ENCODE measurements at places on chromosomes 2 and 18.
A peak's percentile ranks its signal among the peaks of the same experiment; 100 is the strongest.

DNA sequence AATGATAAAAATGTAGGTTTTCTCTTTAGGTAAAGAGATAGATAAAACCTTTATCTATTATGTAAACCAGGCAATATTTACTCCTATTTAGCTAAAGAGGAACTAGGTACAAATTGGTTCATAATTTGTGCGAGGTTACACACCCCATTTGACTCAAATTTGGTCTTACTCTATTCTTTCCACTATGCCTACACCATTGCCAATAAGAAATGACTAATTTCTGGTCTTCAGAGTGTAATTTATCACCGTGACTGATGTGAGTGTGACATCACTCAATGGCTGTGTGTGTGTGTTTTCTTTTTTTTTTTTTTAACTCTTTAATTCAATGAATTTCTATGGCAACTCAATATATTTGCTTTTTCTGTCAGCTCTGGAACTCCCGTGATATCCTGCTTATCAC, 955.8 kb downstream of the TDRD15 start:
- no peak for ATAC-seq

GRCh38 chr2:182509-183122, 81.2 kb downstream of the SH3YL1 start:
- no peak for ATAC-seq

DNA sequence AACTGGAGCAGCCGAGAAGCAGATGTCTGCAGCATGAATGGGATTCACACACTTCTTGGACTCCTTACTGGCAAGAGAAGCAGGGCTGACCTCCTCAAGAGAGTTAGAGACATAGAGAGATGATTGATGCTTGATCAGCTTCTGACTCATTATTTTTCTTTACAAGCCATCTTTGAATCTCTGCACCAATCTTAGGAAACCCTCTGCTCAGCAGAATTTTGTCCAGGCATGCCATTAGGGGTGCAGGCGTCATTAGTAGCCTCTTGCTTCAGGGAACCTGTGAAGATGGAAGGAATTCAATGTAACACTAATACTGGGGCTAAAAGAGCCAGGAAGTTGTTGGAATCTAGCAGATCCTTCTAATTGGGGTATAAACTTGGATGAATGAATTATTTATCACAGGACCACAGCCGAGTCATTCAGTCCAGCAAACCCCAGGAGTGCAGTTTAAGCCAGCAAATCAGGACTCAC, 151.8 kb downstream of the MGAT5 start:
- no peak for ATAC-seq

GRCh38 chr2:195810340-195811098, 153.5 kb downstream of the SLC39A10 start:
- no peak for ATAC-seq

DNA sequence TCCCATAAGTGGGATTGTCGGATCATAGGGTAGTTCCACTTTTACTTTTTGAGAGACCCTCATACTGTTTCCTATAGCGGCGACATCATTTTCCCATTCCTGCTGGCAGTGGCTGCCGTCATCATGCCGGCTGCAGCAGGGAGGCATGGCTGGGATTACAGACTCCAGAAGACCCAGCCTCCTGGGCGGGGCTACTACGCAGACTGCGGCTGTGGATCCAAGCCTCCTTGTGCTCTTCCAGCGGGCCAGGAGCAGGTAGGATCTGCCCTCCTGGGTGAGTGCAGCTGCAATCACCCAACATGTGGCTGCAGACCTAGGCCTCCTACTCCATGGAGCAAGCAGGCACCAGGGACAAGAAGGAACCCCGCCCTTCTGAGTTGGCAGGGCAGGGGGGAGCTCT, 359.2 kb downstream of the GALR1 start:
- no peak for ATAC-seq

- no peak for ATAC-seq
Measured at GRCh38 chr2:168062054-168062453, 185.3 kb downstream of the STK39 start.

DNA sequence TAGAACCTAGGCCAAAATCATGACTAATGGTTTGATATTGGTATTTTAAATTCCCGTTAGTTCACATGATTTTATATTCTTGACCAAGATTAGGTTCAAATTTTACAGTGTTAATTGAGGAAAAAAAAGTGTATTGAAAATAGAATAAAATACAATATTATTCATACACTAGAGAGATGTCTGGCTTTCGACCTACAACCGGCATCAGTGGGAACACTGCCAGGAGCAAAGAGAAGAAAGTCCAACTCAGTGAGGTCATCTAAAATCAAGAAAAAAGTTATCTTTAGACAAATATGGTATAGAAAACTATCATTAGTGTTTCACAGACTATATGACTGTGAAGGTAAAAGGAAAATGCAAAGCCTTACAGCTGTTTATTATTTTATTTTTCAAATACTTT, 81.5 kb downstream of the PIGN start:
- no peak for ATAC-seq

- peak; percentile 79 for ATAC-seq
Measured at GRCh38 chr2:42124011-42124785, 45.0 kb upstream of the EML4 start.

DNA sequence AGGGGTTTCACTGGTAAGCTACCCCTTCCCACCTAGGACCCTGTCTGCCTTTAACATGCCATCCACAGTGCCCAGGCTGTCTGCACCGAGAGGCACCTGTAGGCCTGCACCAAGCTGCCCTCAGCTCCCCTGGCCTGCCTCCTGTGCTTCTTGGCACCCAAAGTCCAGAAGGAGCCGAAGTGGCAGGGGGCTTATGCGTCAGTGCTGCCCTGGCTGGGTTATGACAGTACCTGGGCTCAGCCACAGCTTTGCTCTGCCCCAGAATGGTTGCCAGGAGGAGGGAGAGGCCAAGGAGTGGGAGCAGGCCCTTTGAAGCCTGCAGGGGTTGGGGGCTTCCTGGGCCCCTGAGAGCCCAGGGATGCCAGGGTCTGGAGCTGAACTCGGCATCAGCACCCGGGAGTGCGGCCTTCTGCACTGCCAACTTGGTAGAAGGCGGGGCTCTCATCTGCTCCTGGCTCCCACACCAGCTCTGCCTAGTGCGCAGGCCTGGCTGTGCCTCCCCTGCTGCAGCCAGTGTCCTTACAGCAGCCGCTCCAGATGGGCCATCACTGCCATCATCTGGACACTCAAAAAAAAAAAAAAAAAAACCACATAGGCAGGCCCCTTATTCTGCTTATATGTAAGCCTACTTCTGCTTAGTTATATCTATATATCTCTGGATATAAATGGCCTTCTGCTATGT, 155.4 kb downstream of the THSD7B start:
- ATAC-seq: no peak

GRCh38 chr18:2654169-2654927, 1.2 kb upstream of the SMCHD1 start:
- no peak for ATAC-seq

GRCh38 chr18:77147418-77147852, 14.9 kb upstream of the MBP start:
- peak; percentile 84 for ATAC-seq

- no peak for ATAC-seq
Measured at GRCh38 chr18:56245866-56246580, 392.4 kb downstream of the TXNL1 start.

- ATAC-seq: peak; percentile 79
Measured at GRCh38 chr2:73085691-73086090, 14.2 kb upstream of the SFXN5 start.

- no peak for ATAC-seq
Measured at GRCh38 chr2:86832334-86833096, 29.2 kb downstream of the CD8B start.

GRCh38 chr2:59066787-59067399, 825.8 kb upstream of the FANCL start:
- no peak for ATAC-seq

DNA sequence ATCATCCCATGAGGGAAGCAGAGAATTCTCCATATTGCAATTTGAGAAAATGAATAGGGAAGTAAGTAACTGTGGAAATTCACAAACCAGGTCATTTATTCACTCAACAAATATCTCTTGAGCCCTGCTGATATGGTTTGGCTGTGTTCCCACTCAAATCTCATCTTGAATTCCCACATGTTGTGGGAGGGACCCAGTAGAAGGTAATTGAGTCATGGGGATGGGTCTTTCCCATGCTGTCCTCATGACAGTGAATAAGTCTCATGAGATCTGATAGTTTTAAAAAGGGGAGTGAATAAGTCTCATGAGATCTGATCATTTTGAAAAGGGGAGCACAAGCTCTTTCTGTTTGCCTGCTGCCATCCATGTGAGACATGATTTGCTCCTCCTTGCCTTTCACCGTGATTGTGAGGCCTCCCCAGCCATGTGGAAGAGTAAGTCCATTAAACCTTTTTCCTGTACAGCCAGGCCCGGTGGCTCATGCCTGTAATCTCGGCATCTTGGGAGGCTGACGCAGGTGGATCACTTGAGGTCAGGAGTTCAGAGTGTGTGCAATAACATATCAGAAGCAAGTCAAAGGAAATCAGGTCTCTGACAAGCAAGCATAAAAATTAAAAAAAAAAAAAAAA, 193.2 kb downstream of the NDUFA10 start:
- ATAC-seq: no peak

DNA sequence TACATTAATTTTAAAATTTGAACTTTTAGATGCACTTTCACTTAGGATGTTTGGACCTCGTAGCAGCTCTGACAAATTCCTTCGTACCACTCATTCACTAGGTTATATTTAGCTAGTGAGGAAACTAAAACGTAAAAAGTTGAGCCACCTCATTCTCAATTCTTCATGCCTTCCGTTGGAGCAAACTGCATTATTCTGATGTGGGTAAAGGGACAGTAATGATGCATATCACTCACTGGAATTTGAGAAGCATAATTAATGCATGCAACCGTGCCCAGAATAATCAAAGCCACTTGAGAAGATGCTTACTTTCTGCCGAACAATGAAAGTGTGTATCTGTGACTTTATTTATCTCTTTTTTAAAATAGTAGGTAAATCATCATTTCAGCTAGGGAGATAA, 2.2 kb downstream of the CNOT9 start:
- no peak for ATAC-seq

GRCh38 chr2:67955748-67956603, 106.8 kb downstream of the C1D start:
- no peak for ATAC-seq

GRCh38 chr2:100650151-100650550, 87.4 kb downstream of the PDCL3 start:
- no peak for ATAC-seq

DNA sequence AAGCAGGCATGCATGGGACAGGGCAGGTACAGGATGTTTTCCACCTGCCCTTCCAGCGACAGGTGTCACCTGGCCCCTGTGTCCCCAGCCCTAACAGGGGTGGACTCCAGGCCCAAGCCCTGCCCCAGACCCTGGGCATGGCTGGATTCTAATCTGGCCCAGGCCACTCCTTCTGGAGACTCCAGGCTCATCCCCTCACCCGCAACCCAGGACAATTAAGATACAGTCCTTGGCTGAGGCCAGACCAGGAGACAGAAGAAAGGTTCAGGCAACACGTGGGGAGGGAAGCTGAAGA, 9.5 kb downstream of the BIN1 start:
- no peak for ATAC-seq

- no peak for ATAC-seq
Measured at GRCh38 chr2:158894078-158894477, 74.4 kb upstream of the TANC1 start.

DNA sequence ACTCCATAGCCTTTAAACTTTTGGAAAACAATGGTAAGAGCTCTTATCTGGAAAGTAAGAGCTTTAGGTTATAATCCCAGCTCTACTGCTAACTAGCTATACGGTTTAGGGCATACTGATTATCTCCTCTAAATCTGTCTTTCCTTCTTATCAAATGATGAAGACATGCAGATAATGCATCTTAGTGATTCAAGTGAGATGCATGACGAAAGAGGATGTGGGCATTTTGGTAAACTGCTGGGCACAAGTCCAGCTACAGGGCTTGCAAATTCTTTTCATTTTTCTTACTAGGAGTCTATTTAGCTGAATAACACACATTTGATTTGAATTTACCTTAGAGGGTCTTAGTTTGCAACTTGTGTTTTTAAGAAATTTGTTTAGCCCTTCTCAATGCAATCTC, 1604.8 kb upstream of the ZEB2 start:
- ATAC-seq: no peak

DNA sequence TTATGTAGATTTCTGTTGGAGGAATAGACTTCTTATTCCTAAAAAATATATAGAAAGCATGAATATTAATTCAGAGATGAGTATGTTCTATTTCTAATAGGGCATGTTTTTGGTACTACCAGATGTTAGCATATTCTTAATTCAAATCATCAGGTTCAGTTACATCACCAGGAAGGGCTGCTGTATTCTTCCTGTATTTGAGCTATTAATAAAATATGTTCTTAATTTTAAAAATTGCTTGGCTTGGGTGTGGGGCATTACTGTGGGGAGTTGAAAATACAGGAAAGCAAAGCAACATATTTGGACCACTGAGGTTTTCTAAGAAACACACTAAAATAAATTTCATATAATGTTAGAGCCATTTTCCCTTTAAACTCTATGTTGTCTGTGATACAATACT, 343.0 kb downstream of the EPHA4 start:
- no peak for ATAC-seq

GRCh38 chr18:24160086-24160485, 21.2 kb downstream of the CABYR start:
- ATAC-seq: no peak

GRCh38 chr18:57649556-57650500, 28.2 kb upstream of the NARS1 start:
- peak; percentile 95 for ATAC-seq

DNA sequence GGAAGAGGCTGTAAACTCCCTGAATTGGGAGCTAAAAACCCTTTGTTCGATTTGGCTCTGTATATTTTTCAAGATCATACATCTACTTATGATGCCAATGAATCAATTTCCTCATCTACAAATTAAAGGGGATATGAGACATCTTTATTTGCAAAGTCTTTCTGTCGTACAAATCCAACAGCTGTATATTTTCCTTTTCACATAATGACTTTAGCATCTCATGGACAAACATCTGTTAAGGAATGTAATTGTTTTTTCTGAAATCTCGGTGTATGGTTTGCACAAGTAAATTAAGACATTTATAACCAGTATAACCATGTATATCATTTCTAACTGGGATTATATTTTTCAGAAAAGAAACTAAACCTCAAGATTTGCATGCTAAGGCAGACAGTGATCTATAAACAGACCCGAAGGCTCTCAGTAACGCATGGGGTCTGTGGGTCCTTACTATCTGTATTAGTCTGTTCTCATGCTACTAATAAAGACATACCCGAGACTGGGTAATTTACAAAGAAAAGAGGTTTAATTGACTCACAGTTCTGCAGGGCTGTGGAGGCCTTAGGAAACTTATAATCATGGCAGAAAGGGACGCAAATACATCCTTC, 130.8 kb downstream of the SLC8A1 start:
- no peak for ATAC-seq

- ATAC-seq: no peak
Measured at GRCh38 chr2:235011929-235012631, 60.3 kb downstream of the SH3BP4 start.

- no peak for ATAC-seq
Measured at GRCh38 chr2:167388497-167388896, 500.2 kb downstream of the XIRP2 start.

- no peak for ATAC-seq
Measured at GRCh38 chr2:95025406-95026319, at the start of gene MAL. Gene MAL, plus strand, starts transcription at chr2:95025708. Its CDS starts 85 bp downstream, at chr2:95025793.

Data from stimulated activated memory B cell treated with anti-CD40 and anti-IgM and Interleukin-4, amounts not matched to agents 10 μg/mL and 1 μg/mL and 100 μg/mL, for 72 hours (primary cell).